Stimulated activated CD8-positive, alpha-beta memory T cell treated with anti-CD3 and anti-CD28 coated beads, Interleukin-15, amount 100 ng/mL, for 48 hours (primary cell): ENCODE measurements at places on chromosomes 1 and 21.

DNA sequence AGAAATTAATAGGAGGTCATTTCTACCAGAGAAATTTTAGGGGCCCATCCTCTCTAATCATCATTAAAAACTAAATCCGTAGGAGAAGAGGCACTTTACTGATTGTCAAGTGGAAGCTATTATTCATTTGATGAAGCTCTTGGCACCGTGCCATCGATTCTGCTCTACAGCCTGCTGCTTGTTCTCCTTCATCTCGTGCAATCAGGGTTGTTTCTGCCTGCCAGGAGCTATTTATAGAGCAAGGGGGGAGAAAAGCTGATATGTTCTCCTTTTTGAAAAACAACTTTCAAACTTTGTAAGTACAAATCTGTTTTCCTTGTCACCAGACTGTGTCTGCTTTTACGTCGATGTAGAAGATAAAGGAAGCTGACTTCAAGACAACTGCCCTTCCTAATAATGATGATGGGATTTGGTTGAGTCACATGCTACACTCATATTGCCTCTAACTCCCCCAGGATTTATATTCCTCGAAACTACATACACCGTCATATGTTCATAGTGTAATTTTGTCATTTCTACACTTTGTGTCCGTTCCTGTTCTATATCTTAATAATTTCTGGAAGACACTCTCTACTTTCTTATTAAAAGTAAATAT is 169.6 kb upstream of the LHX8 start:
- DNase-seq: no peak

DNA sequence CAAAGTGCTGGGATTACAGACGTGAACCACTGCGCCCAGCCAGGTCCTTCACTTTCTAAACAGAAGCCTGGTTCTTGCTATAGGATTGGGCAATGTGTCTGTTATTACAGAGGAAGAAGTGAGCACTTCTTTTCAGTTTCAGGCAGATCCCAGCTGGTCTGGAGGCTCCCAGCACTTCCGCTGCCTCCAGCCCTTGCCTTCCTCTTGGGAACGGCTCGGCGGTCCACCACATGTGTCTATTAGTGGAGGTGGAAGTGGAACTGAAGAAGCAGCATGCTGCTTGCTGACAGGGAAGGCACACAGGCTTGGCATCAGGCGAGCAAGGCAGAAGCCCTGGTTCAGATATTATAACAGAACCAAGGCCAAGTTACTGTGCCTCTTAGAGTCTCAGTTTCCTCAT is 17.0 kb downstream of the MKNK1 start:
- no peak for DNase-seq

DNA sequence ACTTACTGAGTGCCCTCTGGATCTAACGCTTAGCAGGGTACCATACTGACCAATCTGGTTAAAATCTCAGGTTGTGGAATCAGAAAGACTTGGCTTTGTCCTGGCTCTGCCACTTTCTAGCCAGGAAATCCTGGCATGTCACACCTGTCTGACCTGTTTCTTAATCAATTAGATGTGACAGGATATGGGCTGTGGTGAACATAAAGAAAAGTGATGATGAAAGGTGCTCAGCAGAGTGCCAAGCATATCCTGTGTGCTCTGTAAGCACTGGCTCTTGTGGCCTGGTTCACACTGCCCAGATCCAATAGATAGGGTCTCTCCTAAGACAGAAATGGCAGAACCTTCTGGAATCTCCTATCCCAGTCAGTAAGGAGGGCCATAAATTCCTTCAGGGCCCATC is 53.9 kb downstream of the PHC2 start:
- DNase-seq: no peak

DNA sequence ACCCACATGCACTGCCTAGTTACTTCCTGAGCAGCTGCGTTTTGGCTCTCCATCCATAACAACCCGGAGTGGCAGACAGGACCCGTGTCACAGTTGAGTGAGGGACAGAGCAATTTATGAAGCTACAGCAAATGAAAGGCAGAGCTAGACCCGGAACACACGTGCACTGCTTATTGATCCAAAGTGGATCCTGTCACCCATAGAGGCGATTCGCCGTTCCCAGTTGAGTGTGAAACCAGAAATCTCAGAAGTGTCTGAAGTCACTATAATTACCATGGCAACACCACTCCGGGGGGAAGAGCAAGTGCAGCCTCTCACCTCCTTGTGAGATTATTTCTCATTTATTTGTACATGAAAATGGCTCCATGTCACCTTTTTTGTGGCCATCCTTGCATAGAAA is 365.2 kb downstream of the DSCAM start:
- no peak for DNase-seq

GRCh38 chr1:164320790-164321731 is 237.9 kb upstream of the PBX1 start:
- DNase-seq: no peak

GRCh38 chr1:7478809-7479499 is 292.1 kb upstream of the VAMP3 start:
- DNase-seq: peak; percentile 4

- DNase-seq: no peak
Observed at GRCh38 chr1:245155272-245156040, 671 bp downstream of the KIF26B start.

GRCh38 chr1:209567698-209568175 is 15.8 kb upstream of the CAMK1G start:
- DNase-seq: no peak

GRCh38 chr21:45359451-45360217 is 45.3 kb upstream of the COL18A1 start:
- DNase-seq: no peak

DNA sequence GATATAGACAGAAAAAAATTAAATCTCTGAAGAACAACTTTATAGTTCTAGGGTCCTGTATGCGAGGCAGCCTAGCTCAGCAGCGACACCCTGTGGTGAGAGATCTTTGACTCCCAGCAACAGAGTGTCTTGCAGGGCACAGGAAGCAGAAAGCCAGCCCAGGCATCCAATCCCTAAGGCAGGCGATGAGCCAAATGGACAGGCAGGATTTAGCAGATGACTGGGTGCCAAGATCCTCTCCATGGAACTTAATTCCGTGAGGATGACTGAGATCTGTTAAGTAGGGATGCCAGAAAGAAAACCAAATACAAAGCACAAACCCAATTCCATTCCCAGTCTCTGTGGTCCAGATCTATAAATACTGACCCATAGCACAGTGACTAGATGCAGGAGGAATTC is 38.8 kb downstream of the HLCS start:
- DNase-seq: peak; percentile 47

- DNase-seq: no peak
Observed at GRCh38 chr1:17890056-17890814, 135.1 kb downstream of the ACTL8 start.

DNA sequence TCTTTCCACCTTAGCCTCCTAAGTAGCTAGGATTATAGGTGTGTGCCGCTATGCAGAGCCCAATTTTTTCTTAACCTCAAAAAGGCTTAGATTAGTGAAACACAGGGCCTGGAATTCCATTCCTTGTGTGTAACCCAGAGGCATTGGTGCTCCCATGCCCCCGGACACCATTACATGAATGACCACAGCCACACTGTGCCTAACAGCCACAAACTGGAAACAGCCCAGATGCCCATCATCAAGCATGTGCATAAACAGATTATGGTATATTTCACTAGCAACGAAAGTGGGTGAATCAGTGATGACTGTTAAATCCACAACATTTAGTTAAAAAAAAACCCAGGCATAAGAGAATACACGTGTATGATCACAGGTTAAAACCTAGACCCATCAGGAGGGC is 24.4 kb downstream of the ADAM30 start:
- no peak for DNase-seq

- DNase-seq: peak; percentile 10
Observed at GRCh38 chr1:7827126-7827955, 25.5 kb downstream of the UTS2 start.

GRCh38 chr1:156624814-156625435 is 5.7 kb downstream of the HAPLN2 start:
- DNase-seq: no peak

- DNase-seq: no peak
Observed at GRCh38 chr21:33611006-33611744, 22.7 kb upstream of the DONSON start.

GRCh38 chr1:42816585-42817439 is at the start of the genes ERMAP and SVBP:
Gene ERMAP, plus strand, starts transcription at chr1:42817122. Its CDS starts 13,327 bp downstream, at chr1:42830449.
Gene SVBP, minus strand, starts transcription at chr1:42817397. Its CDS starts 853 bp downstream, at chr1:42816544.
- DNase-seq: peak; percentile 90
